ENCODE measurements at places on chromosomes 12 and 14.

- DNase-seq: no peak
Observed at GRCh38 chr14:24307575-24308341, at the start of gene CIDEB. Gene CIDEB, minus strand, starts transcription at chr14:24307977. Its CDS starts 119 bp downstream, at chr14:24307858.

GRCh38 chr12:122086116-122086515 lies 7.6 kb downstream of the MLXIP start:
- DNase-seq: no peak

DNA sequence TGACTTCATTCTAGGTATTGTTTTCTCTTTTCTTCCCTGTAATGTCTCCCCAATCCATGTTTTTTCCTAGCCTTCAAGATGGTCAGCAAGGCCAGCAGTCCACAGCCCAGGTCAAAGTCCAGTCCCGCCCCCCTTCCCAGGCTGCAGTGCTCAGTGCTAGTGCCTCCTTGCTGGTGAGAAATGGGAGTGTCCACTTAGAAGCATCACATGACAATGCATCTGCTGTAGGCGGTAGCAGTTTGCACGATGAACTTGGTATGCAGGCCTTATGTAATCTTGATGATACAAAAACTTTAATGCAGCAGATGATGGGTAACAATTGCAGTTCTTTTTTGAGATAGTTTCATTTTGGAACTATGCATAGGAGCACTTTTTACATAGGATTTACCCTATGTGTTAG lies 88.4 kb downstream of the PCNX1 start:
- no peak for DNase-seq

- no peak for DNase-seq
Observed at GRCh38 chr14:50813544-50813863, 17.5 kb downstream of the NIN start.

DNA sequence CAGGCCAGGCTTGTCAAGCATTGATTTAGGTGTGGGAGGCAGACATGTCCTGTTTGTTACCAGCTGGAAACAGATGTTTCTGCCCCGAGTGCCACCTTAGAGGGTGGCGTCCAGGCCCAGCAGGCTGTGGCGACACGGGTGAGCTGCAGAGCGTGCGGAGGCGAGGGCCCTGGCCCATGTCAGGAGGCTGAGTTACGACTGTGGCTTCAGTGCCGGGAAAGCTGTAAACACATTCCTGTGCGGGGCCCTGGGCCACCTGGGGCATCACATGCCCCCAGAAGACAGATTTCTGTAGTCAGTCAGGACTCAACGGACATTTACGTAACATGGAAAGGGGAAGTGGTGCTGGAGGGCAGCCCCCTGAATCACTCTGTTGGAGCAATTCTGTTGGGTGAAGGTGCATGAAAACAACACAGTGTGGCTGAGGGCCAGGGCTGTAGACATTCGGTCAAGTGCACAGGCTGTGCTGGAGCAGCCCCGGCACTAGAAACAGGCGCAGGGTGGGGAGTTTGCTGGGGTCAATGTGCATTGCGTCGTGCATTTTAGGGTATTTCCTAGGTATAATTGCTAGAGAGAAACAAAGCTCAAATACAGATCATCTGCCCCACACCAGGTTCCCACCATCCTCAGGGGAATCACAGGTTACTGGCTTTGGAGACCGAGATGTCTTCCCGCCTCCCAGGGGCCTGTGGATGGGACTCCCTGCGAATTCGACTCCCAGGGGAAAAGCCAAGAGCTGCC lies 291.8 kb downstream of the TMEM121 start:
- no peak for DNase-seq

- no peak for DNase-seq
Observed at GRCh38 chr14:54570631-54571415, 3.9 kb downstream of the SAMD4A start.

- DNase-seq: no peak
Observed at GRCh38 chr14:95906591-95906990, 30.0 kb downstream of the TUNAR start.

DNA sequence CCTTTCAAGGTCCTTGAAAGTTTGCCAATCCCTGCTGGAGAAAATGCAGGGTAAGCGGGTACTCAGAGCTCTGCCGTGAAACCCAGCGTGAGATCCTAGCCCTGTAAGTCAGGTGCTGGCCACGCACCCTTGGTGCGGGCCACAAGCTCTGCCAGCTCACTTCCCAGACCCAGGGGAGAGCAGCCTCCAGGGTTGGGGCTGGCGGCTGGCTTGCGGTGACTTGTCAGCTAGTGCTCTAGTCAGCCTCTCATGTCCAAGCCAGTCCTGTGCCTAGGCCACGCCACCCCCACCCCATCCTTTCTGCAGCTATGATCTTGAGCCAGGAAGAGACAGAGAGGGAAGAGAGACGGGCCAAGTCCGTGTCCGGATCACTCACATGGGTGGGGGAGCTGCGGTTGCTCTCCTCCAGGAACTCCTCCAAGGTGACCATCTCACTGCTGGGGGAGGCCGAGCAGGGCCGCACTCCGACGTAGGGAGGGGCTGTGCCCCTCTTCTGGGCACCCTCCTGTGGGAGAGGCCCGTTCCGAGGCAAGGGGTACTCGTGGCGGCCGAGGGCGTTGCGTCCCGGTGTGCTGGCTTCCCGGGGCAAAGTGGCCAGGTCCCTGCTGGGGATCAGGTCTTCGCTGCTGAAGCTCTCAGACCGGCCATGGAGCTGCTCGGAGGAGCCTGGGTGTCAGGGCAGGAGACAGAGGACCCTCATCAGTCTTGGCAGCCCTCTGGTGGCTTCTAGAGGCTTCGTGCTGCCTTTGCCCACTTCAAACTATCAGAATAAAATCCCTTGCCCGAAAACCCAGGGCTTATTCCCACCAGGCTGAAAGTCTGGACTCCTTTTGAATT lies 33.3 kb upstream of the GPR68 start:
- no peak for DNase-seq

- DNase-seq: no peak
Observed at GRCh38 chr12:58046271-58046670, 104.9 kb downstream of the ATP23 start.

DNA sequence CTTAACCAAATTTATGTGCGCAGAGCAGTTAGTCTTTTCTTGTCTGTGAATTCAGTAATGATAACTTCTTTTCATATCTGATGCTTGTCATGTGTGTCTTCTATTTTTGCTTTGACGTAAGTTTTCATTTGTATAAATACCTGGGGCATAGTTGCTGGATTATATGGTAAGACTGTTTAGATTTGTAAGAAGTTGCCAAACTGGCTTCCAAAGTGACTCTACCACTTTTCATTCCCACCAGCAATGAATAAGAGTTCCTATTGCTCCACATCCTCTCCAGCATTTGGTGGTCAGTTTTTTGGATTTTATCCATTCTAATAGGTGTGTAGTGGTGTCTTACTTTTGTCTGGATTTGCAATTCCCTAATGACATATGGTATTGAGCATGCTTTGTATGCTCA lies 8.9 kb downstream of the ZNF268 start:
- DNase-seq: no peak

- no peak for DNase-seq
Observed at GRCh38 chr12:115962216-115962615, 315.3 kb downstream of the MED13L start.

GRCh38 chr12:132734206-132734605 lies 23.6 kb downstream of the PGAM5 start:
- no peak for DNase-seq
